CMK (cell line): ENCODE measurements at places on chromosomes 3 and 15.

GRCh38 chr3:168072323-168072650 lies 23.4 kb downstream of the GOLIM4 start:
- DNase-seq = no peak

GRCh38 chr3:33111581-33111980 lies 2.2 kb upstream of the CRTAP start:
- DNase-seq = no peak

DNA sequence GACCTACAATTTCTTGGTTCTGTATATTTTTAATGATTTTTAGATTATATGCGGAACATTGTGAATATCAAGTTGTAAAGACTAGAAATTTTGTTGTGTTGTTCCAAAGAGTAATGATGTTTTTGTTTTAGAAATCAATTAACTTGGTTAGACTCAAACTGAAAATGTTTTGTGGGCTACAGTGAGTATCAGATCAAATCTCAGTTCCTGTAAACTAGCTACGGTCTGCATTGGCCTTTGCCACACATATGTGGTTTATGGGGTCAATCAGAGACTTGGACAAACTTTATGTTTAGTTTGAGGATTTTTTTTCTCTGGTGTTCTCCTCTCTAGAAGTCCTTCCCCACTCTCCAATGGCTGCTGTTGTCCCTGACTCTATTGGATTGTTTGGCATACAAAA lies 308.0 kb upstream of the THRB start:
- DNase-seq = no peak

DNA sequence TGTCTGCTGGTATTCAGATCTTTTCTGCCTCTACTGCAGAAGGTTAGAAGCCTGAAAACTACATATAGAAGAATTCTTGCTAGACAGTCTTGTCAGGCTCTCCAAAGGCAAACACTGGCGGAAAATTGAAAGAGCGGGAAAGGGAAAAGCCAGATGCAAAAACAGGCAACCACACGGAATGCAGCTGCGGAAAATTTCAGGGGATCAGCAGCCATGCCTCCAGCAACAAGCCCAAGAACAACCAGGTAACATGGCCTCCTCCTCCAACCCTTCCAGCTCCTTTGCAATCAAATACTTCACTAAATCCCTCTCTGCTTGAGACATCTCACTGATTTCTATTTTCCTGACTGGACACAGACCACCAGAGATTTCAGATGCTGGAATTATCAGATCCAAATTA lies 9.6 kb downstream of the UBP1 start:
- no peak for DNase-seq

DNA sequence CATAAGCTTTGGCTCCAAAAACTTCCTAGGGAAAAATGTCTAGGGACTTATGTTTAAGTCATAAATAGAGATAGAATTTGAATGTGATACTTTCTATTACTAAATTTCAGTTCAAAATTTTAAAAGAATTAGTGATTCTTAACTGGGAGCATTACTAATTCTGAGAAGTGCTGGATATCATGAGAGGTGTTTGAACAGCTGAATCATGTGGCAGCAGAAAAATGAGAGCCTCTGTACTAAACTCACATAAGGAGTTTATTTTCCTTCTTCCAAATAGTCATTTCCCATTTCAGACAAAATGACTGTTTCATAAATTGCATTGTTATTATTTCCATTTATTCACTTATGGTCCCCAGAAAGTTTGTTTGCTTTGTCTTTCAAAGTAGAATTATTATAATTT lies 62.7 kb downstream of the SLMAP start:
- no peak for DNase-seq

- no peak for DNase-seq
Measured at GRCh38 chr3:67064105-67064504, 66.0 kb downstream of the KBTBD8 start.
